Prostate gland (tissue), 2 donors: ENCODE measurements at places on chromosomes 4 and X. TPM values are rescaled to one million over a fixed set of nuclear protein-coding genes. Genes with fewer than 3 reads are reported as not detected.

GRCh38 chrX:3161681-3162080 lies 120.4 kb downstream of the ARSF start:
- H3K27ac ChIP-seq: no peak overlapping the region
- no peaks in the 10 kb centered on the region for H3K27me3 ChIP-seq
- no peak overlapping the region for H3K4me3 ChIP-seq
- no peak for DNase-seq
- no peaks in the 10 kb centered on the region for H3K36me3 ChIP-seq
- H3K4me1 ChIP-seq: no peaks in the 10 kb centered on the region

GRCh38 chrX:118632862-118633261 lies 94.5 kb upstream of the IL13RA1 start:
- no peak overlapping the region for H3K27ac ChIP-seq
- no peaks in the 10 kb centered on the region for H3K36me3 ChIP-seq
- no peak for DNase-seq

GRCh38 chr4:107935246-107935645 lies 3.9 kb downstream of the CYP2U1 start:
- H3K4me3 ChIP-seq: no peak overlapping the region
- H3K36me3 ChIP-seq: no peaks in the 10 kb centered on the region
- no peak overlapping the region for H3K27ac ChIP-seq
- no peak for DNase-seq

- no peak for DNase-seq
- no peaks in the 10 kb centered on the region for H3K4me1 ChIP-seq
- no peaks in the 10 kb centered on the region for H3K36me3 ChIP-seq
- no peak overlapping the region for H3K4me3 ChIP-seq
Measured at GRCh38 chr4:142354041-142354440, 492.1 kb downstream of the INPP4B start.

GRCh38 chr4:10093801-10094552 lies 22.6 kb downstream of the WDR1 start:
- H3K27ac ChIP-seq: peak overlapping the region; percentile 53
- DNase-seq: no peak
- no peaks in the 10 kb centered on the region for H3K36me3 ChIP-seq
- H3K27me3 ChIP-seq: no peaks in the 10 kb centered on the region
- no peaks in the 10 kb centered on the region for H3K4me1 ChIP-seq

GRCh38 chr4:72430988-72431387 lies 138.0 kb downstream of the ADAMTS3 start:
- no peaks in the 10 kb centered on the region for H3K36me3 ChIP-seq
- H3K27ac ChIP-seq: no peak overlapping the region
- H3K27me3 ChIP-seq: no peaks in the 10 kb centered on the region
- no peak overlapping the region for H3K4me3 ChIP-seq
- H3K4me1 ChIP-seq: no peaks in the 10 kb centered on the region

DNA sequence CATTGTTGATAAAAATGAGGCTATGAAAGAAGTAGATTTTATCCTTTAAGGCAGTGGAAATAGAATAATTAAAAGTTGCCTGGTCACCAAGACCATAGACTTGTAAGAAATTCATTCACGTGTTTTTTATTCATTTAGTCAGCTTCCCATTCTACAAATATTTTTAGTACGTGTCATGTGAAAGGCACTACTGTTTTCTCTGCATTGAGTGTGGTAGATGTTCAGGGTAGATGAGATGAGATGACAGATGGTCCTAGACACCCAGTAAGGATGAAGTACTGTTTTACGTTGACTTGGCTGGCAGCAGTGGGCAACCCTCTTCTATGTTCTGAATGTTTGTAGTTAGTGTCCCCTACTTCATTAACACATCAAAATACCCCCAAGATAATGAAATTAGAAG lies 228.1 kb downstream of the ARHGAP24 start:
- DNase-seq: no peak
- no peaks in the 10 kb centered on the region for H3K27me3 ChIP-seq
- no peak overlapping the region for H3K27ac ChIP-seq
- no peak overlapping the region for H3K4me3 ChIP-seq

PPP2R2C gene
- total RNA-seq: 8.0 TPM

JADE3 gene
- 17.2 TPM for total RNA-seq

DNA sequence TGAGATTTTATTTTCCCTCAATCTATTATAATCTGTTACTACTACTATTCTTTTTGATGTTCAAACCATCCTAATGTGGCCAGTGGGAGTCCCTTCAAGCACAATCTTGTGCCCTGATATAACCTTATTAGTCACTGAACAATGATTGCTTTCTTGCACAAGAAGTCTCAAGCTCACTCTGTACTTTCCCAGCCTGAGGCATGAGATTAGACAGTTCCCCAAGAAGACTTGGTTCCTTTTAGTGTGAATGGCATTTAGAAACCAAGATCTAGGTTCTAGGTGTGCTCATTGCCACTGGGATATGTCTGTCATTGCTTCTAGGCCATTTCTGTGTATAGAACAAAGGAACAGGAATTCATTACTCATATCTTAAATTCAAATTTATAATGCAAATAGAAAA lies 28.0 kb upstream of the RBM41 start:
- H3K36me3 ChIP-seq: no peaks in the 10 kb centered on the region
- no peak overlapping the region for H3K27ac ChIP-seq
- H3K27me3 ChIP-seq: no peaks in the 10 kb centered on the region
- H3K4me1 ChIP-seq: no peaks in the 10 kb centered on the region
- DNase-seq: no peak

GRCh38 chr4:152513078-152513477 lies 22.8 kb downstream of the FBXW7 start:
- H3K27ac ChIP-seq: no peak overlapping the region
- H3K4me1 ChIP-seq: no peaks in the 10 kb centered on the region
- no peaks in the 10 kb centered on the region for H3K36me3 ChIP-seq
- DNase-seq: no peak

DNA sequence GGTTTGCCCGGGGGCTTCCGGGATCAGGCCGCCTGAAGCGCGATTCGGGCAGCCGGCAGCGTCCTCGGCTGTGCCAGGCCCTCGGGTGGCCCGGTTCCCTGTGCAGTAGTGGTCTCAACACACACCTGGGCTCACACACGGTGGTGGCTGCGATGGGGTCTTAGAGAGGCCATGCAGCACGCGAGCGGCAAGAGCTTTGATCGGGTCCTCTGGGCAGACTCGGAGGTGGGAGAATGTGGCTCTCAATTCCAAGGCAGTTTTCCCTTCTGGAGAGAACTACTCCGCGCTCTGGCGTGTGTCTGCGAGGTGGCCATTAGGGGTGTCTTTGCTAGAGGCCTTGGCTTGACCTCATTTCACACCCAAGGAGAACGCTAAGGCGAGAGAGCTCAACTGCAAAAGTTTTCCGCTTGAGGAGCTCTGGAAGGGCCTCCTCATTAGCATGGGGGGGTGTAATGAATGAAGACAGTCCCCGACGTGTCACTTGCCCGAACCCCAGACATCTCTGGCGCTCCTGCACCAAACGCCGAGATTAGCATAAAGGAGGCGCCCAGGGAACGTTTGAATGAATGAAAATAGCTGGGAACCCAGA lies 771 bp upstream of the RBPJ start:
- H3K4me1 ChIP-seq: no peaks in the 10 kb centered on the region
- no peak for DNase-seq
- H3K36me3 ChIP-seq: no peaks in the 10 kb centered on the region
- H3K27me3 ChIP-seq: no peaks in the 10 kb centered on the region

DNA sequence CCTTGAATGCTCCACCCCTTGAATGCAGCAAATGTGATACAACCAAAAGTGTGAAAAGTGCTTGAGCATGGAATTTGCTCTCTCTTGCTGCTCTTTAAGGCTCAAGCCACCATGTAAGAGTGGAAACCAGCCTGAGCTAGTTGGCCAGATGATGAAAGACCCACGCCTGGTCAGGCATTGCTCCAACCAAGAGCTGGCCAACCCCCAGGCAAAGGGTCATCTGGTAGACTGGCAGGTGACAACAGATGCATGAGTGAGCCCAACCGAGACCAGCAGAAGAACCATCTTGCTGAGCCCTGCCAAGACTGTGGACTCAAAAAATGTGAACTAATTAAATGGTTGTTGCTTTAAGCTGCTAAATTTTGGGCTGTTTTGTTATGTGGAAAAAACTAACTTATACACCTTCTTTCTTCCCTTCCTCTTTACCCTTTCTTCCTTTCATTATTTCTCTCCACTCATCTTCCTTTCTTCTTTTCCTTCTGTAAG lies 32.7 kb downstream of the ADGRG2 start:
- no peak overlapping the region for H3K4me3 ChIP-seq
- H3K27me3 ChIP-seq: no peaks in the 10 kb centered on the region
- H3K36me3 ChIP-seq: no peaks in the 10 kb centered on the region
- no peak for DNase-seq
- H3K27ac ChIP-seq: no peak overlapping the region
- H3K4me1 ChIP-seq: no peaks in the 10 kb centered on the region

DNA sequence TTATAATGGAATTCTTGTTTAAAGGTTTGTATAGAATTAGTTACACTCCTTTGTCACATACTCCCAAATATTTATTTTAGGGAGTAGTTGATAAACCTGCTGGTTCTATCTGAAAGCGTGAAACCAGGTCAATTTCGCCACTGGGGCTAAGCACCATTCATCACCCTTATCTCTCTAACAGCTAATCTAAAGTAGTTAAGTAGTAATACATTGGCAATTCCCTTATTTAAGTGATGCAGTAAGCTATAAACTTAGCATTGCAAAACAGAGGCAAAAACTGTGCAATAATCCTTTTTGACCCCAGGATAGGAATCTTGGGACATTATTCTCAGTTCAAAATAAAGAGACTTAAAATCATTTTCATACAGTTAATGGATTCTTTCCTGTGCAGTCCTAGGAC lies 33.7 kb upstream of the PTPN13 start:
- H3K36me3 ChIP-seq: no peaks in the 10 kb centered on the region
- no peak for DNase-seq
- no peaks in the 10 kb centered on the region for H3K4me1 ChIP-seq
- no peak overlapping the region for H3K4me3 ChIP-seq
- no peak overlapping the region for H3K27ac ChIP-seq

IL3RA gene
- 3.3 TPM for total RNA-seq

DNA sequence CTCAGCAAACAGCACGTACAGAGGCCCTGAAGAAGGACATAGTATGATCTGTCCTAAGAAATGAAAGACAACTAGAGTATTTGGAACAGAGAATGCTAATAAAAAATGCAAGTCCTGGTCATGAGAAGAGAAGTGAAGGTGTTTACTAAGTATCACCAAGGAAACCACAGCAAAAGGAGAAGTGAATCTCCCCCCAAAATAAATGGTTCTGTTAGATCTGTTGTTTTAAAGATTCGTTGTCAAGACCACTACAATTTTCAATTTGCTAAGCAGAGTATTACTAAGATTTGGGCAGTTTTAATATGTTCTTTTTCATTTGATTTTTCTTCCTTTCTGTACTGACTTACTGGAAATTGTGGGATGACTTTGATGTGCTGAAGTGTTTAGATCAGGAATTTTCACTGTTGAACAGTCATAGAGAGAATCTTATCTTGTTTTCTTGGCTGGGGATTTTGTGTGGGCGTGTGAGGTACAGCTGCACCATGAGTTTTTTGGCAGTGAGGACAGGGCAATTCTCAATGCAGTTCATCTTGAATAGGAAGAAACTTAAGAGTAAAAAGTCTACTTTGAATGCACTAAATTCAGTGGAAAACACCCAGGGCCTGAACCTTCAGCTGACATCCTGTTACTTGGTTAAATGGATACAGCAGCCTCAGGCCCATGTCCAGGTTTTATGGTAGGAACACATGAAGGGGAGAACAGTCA lies 132.2 kb downstream of the STIM2 start:
- peaks cover 9% of the 10 kb centered on the region for H3K4me1 ChIP-seq
- no peak overlapping the region for H3K4me3 ChIP-seq
- peak; percentile 7 for DNase-seq
- H3K27me3 ChIP-seq: no peaks in the 10 kb centered on the region
- H3K27ac ChIP-seq: peak overlapping the region; percentile 35
- no peaks in the 10 kb centered on the region for H3K36me3 ChIP-seq

ARL9 gene
- 0.18 TPM for total RNA-seq

DNA sequence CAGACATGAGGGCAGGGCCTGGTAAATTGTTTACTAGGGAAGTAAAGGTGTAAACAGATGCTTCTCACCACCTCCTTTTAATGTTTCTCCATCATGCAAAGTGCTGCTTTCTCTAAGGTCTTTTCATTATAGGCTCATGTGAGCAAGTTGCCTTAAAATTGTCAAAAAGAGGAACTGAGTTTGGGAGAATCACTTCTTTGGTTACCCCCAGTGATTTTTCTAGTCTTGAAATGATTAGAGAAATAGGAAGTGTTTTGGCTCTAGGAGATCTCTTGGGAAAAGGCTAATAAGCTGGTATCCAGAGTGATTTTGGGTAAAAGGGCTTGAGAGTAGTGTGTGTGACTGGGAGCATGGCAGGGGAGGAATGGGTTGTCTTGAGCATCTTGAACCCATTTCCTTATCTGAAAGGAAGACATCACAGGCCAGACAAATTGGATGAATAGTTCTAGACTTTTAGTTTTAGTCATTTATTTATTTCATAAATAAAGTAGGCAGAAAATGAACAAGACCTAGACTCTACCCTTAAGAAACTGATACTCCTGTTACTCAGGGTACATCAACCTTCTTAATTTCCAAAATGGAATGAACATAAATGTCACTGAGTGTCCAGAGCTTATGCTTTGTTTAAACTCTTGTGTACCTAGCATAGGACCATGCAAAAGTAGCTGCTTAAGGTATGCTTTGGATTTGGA lies 14.2 kb downstream of the GRPR start:
- H3K4me3 ChIP-seq: no peak overlapping the region
- no peak overlapping the region for H3K27ac ChIP-seq
- DNase-seq: no peak
- no peaks in the 10 kb centered on the region for H3K36me3 ChIP-seq
- H3K4me1 ChIP-seq: no peaks in the 10 kb centered on the region
- no peaks in the 10 kb centered on the region for H3K27me3 ChIP-seq

DNA sequence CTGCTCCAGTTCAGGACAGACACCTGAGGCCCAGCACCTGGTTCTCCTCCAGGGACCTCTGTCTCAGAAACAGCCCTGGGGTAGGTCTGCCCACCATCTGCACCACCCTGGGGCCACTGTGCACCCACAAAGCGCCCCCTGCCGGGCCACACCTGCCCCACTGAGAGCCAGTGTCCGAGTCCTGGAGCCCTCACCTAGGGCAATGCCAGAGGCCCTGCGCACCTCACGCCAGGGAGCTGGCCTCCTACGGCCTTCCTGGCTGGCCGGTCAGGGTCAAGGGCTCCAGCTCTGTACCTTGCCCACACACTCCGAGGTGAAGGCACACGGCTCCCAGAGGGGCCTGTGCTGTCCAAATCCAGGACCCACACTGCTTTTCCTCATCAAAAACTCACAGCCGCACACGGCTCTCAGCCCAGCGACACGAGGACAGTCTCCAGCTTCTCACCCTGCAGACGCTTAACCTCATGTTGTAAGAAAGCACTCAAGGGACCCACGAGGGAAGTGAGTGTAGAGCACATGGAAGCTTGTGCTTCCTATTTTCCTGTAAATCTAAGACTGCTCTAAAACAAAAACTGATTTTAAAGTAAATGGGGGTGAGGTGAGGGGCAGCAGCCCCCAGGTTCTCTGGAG lies 5.4 kb downstream of the CTBP1 start:
- no peak overlapping the region for H3K4me3 ChIP-seq
- H3K27me3 ChIP-seq: no peaks in the 10 kb centered on the region
- H3K4me1 ChIP-seq: peaks cover 44% of the 10 kb centered on the region
- DNase-seq: no peak
- H3K27ac ChIP-seq: no peak overlapping the region
- no peaks in the 10 kb centered on the region for H3K36me3 ChIP-seq

MAGEA2B gene
- not detected for total RNA-seq

GRCh38 chr4:114384629-114385028 lies 214.0 kb upstream of the UGT8 start:
- no peak overlapping the region for H3K4me3 ChIP-seq
- DNase-seq: no peak
- no peaks in the 10 kb centered on the region for H3K27me3 ChIP-seq
- H3K4me1 ChIP-seq: no peaks in the 10 kb centered on the region

GRCh38 chrX:13607996-13608365 lies 38.6 kb downstream of the EGFL6 start:
- H3K27ac ChIP-seq: no peak overlapping the region
- DNase-seq: no peak
- H3K27me3 ChIP-seq: no peaks in the 10 kb centered on the region
- H3K4me3 ChIP-seq: no peak overlapping the region

CT45A5 gene
- 1.0 TPM for total RNA-seq
